ENCODE measurements at places on chromosomes 16 and 17.

DNA sequence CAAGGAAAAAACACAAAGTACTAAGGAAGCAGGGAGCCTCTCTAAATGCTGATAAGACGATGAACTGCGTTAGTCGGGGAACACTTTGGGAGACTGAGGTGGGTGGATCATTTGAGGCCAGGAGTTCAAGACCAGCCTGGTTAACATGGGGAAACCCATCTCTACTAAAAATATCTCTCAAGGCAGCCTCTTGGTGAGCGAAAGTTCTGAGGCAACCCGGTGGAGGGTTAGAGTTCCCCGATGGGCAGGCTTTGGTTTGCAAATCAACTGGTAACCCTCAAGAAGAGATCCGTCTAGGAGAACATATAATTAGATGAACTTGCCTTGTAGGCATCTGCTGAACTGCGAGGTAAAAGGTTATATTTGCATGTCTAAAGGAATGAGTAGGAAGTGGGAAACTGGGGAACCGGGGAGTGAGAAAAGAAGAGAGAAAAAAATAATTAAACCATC is 44.6 kb downstream of the WSB1 start:
- DNase-seq, result no peak

DNA sequence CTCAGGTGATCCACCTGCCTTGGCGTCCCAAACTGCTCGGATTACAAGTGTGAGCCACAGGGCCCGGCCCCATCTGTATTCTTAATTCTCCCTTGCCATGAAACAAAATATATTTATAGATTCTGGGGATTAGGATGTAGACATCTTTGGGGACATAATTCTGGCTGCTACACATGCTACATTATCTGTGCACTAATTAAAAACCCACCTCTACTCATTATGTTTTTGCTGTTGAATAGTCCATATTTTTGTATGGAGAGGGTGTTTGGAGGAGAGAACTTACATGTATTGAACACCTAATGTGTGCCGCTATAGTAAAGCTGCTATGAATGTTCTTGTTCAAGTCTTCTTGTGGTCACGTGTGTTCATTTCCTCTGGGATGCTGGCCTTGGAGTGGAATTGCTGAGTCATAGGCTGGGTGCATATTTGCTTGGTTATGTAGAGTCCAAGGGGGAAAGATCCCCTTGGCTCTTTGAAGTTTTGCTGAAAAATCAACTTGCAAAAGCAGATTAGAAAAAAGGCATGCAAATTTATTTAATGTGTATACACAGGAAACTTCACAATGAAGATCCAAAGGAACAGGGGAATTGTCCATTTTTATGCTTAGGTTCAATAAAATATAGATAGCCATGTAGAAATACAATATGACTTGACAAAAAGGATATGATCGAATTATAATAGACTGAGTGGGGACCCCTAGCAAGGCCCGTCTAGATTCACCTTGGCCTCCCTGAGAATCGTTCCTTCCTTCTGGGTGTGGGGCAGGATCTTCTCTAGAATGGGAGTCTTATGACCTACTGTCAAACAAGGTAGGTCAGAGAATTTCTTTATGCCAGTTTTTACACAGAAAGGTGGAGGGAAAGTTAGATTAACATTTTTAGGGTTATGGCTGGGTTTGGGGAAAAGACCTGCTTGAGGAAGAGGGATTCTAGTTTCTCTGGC is 42.1 kb upstream of the GPRC5B start:
- no peak for DNase-seq

DNA sequence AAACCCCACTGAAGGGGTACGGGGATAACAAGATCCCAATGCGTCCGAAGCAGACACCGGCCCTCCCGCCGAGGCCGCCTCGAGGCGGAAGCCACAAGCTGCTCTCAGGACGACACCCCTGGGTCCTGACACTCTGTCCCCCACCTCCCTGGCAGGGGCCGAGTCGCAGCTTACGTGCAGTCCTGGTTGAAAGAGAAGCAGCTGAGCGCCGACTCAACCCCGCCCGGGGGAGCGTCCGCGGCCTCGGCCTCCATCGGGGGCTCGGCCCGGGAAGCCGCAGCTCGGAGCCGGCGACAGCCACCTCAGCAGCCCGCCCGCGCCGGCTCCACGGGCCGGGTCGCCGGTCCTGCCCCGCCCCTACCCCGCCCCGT is at the start of gene WIPI1:
TSS of gene WIPI1 (minus strand) at position 329 of the 371 bp plus-strand sequence. CDS start at position 254, 75 bp downstream.
- peak; percentile 86 for DNase-seq

GRCh38 chr16:55592306-55592705 is 25.8 kb downstream of the CAPNS2 start:
- DNase-seq, result no peak

DNA sequence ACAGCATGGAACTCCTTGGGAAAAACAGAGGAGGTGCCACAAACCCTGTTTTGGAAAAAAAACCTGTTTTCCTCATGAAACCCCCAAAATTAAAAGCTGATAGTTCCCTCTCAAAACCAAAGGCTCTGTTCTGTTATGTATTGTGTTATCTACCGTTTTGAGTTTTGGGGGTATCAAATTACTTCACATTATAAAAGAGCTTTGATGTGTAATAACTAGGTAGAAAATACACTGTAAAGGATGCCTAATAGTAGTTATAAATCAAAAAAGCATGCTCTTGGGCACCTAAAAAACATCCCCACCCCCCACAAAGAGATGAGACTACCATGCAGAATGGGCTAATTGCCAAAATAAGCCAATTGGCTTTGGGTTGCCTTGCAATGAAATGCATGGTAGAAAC is 30.8 kb downstream of the C16orf54 start:
- no peak for DNase-seq

GRCh38 chr17:41844971-41845370 is 7.3 kb downstream of the KLHL10 start:
- DNase-seq, result no peak

DNA sequence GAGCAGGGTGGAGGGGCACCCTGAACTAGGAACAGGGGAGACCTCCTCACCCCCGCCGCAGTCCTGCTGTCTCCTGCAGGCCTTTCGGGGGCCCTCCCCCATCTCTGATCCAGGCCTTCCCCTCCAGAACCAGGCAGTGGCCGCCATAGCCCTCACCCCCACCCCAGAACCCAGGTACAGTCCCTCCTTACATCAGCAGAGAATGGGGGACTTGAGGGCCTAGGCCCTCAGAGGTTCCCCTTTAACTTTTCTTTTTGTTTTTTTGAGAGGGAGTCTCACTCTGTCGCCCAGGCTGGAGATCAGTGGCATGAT is 4.3 kb upstream of the HAP1 start:
- no peak for DNase-seq

- no peak for DNase-seq
Measured at GRCh38 chr16:65034915-65035314, 86.9 kb downstream of the CDH11 start.

GRCh38 chr17:78707016-78707415 is 75.1 kb downstream of the CYTH1 start:
- no peak for DNase-seq

- no peak for DNase-seq
Measured at GRCh38 chr17:34720760-34721159, 141.4 kb downstream of the TMEM132E start.

DNA sequence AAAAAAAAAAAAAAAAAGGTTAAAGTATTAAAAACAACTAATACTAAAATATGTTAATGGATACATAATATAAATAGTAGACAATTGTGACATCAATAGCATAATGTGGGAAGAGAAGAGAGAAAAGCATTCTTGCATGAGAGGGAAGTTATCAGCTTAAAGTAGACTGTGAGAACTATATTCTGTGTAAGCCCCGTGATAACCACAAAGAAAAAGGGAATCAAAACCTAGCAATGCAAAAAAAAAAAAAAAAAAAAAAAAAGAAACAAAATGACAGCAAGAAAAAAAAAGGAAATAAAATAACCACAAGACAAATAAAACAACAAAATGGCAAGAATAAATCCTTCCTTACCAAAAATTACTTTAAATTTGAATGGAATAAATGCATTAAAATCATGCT is 39.8 kb upstream of the MYLK3 start:
- DNase-seq, result no peak

- DNase-seq, result no peak
Measured at GRCh38 chr16:635573-636205, 416 bp downstream of the METTL26 start.

DNA sequence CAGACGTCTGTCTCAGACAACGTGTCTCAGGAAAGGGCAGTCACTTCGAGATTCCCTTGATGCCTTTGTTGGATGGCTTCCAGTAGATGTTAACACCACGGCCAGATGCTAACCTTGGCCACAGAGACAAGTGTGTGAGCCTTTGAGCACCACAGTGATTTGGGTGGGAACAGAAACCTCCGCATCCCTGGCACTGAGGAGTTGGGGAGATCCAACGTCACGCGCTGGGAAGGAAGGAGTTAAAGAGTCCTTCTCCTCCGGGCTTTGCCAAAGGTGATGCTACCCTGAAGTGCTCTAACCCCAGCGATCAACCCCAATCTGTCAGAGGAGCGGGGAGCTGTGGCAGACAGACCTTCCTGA is 3.0 kb upstream of the ABR start:
- DNase-seq, result no peak

DNA sequence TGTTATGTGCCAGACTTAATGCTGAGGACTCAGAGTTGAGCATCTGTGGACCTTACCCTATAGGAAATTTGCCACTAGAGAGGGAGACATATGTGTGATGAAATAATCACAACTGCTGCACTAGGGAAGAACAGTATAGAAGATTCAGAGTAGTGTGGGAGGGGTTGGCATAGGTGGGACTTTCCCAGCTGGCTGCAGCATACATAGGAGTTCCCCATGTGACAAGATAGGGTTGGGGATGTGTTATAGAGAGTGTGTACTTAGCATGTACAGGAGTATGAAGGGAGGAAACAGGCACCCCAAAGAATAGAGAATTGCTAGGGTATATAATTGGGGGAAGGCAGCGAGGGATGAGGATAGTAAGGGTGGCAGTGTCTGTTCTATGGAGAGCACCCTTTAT is 2.9 kb downstream of the NUP93 start:
- no peak for DNase-seq

Data from activated CD8-positive, alpha-beta memory T cell treated with anti-CD3 and anti-CD28 coated beads for 24 hours (primary cell).